ENCODE measurements at places on chromosomes 6 and 20. TPM values are rescaled to one million over a fixed set of nuclear protein-coding genes. Genes with fewer than 3 reads are reported as not detected.

ANGPT4 gene
- polyA plus RNA-seq = not detected

DNA sequence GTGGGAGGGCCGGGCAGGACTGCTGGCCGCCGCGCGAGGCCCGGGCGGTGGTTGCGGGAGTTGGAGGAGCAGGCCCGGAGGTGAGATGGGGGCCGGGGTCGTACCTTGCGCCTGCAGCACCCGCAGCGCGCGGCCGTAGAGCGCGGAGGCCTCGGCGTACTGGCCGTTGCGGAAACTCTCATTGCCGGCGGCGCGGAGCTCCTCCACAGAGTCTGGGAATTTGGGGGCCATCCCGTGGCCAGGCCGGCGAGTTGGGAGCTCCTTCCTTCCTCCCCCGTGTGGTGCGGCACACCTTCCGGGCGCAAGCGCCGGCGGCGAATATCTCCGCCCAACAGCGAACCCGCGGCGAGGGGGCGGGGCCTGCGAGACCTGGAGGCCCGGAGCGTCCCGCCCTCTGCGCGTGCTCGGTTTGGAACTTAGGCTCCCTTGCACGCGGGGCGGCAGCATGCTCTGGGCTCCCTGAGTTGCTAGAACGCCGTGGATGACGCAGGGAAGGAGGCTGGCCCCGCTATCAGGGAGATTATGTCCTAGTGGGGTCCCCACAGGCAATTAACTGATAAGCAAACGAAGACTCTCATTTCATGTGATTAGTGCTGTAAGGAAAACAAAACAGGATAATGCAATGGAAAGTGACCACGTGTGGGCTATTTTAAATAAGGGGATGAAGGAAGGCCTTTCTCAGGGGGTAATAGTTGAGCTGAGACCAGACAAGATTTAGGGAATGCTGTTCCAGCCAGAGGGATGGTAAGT lies at the start of gene TOMM34:
TSS of gene TOMM34 (minus strand) at position 295 of the 750 bp plus-strand sequence. CDS start at position 231, 64 bp downstream.
- DNase-seq = peak; percentile 88

DNA sequence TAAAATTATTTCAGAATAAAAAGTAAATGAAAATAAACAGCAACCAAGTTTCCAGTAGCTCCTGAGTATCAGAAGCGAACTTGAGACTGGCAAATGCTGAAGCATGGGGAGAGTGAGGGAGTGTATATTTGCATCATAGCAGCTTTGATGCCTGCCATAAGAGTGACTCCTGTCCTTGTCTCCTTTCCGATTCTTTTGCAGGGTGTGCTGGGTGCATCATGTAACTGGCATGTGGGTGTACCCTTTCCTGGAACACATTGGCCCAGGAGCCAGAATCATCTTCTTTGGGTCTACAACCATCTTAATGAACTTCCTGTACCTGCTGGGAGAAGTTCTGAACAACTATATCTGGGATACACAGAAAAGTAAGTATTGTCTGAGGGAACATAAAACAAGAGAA lies 117.4 kb downstream of the ADAT2 start:
- DNase-seq = peak; percentile 26

- no peak for DNase-seq
These were observed 132.7 kb downstream of the FYN start for GRCh38 chr6:111740506-111740905.

- DNase-seq = peak; percentile 32
These were observed 88.5 kb downstream of the BCAS1 start for GRCh38 chr20:53981752-53982437.

GRCh38 chr20:62805155-62805710 lies 598 bp downstream of the OGFR start:
- DNase-seq = no peak

DNA sequence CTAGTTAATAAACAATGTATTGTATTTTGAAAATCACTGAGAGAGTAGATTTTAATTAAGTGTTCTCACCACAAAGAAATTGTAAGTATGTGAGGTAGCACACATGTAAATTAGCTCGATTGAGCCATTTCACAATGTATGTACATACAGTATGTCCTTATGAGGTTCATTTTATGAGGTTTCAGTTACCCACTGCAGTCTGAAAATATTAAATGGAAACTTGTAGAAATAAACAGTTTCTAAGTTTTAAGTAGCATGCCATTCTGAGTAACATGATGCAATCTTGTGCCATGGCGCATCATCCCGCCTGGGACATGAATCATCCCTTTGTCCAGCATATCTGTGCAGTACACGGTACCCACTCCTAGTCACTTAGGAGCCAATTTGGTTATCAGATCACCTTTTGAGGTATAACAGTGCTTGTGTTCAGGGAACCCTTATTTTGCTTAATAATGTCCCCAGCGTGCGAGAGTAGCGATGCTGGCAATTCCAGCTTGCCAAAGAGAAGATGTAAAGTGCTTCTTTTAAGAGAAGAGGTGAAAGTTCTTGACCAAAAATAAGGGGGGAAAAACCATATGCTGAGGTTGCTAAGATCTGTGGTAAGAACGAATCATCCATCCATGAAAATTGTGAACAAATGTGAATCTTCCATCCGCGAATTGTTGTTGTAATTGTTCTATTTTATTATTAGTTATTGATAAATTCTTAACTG lies 64.7 kb downstream of the KCNS1 start:
- peak; percentile 85 for DNase-seq

All from fibroblast of lung (primary cell).